ENCODE measurements at places on chromosomes 12 and 14.

DNA sequence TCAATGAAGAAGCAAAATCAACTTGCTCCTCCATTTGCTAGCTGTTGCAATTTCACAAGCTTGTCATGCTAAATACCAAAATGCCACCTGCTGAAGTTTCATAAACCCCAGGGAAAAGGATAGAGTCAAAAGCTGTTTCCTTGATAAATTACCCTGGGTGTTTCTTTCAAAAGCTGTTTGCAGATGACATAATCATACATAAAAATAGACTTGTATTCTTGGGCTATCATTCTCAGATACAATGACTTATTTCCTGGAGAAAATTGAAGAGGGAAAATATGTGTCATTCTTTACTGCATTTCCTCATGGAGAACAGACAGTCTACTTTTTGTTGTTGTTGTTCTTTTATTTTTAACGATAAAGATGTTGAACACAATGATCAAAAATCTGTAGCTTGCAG is 119.2 kb downstream of the GALC start:
- no peak for DNase-seq

DNA sequence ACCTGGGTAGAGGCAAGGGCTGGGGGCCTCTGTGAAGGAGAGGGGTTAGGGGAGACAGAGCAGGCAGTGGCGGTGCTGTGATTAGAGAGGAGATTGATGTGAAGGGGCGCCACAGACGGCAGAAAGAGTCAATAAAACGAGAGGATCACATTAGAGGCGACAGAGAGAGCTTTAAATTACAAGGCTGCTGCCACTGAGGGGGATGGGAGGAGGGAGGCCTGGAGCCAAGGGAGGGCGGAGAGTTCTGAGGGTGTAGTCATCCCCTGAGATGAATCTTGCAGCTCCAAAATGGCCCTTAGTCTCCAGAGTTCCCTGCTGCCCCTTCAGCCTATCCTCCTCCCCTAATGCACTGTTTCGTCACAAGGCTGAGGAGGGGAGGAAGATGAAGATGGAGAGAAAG is 12.8 kb downstream of the ZFHX2 start:
- no peak for DNase-seq

- DNase-seq: peak; percentile 53
Measured at GRCh38 chr14:96177766-96178375, 26.8 kb upstream of the BDKRB2 start.

- DNase-seq: no peak
Measured at GRCh38 chr14:102610968-102611811, 18.7 kb downstream of the RCOR1 start.

GRCh38 chr12:57040750-57041149 is 9.2 kb downstream of the MYO1A start:
- no peak for DNase-seq

DNA sequence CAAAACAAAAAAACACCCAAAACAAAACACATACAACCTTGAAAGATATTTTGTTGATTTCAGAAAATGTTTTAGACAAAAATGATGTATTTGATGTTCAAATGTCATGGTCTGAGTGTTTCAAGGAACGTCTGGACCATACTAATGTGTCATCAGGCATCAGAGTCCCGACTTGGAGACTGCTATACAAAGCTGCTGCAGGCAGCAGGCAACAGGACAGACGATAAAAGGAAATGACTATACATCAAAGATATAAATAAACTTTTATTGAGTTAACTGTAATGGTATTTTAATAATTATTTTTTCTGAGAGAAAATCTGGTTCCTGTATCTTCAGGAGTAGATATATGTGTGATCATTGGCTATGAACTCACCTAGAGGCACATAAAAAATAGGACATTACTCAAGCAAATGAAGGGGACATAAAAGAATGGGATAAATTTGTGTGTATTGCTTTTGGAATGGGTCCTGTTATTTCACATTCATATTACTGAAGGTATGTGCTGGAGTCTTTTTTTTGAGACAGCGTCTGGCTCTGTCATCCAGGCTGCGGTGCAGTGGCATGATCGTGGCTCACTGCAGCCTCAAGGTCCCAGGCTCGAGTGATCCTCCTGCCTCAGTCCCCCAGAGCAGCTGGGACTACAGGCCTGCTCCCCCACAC is 87.3 kb upstream of the HECTD1 start:
- no peak for DNase-seq

- DNase-seq: no peak
Measured at GRCh38 chr12:88630561-88630960, 50.3 kb upstream of the KITLG start.

DNA sequence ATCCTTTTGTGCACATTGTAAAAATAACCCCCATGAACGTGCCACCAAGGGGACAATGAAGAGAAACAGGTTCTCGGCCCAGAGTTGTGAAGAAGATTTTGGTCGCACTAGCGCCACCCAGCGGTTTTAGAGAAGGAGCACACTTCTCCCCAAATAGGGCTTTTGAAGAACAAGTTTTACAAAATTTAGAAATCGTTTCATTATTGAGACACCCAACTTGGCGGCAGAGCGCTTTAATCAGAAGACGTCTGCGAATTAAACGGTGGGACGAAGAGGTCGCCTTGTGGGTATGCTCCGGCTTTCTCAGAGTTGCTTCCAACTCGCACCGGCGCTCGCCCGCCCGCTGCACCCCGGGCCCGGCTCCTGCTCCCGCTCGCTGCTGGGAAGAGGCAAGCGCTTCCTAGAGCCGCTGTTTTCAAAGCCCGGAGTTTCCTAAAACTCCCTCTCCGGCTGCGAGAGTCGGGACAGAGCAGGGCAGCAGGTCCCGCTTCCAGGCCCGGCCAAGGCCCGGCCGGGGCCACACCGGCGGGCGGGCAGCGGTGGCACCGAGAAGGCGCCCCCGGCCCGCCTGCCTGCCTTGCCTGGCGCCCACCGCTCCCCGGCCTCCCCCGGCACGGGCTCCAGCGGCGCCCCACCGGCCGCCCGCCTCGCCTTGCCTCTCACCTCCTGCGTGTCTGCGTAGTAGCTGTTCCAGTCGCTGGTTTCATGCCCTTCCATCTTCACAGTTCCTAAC is 645 bp downstream of the FOXA1 start:
- peak; percentile 48 for DNase-seq

- DNase-seq: peak; percentile 40
Measured at GRCh38 chr12:106149096-106149784, 10.5 kb upstream of the NUAK1 start.

- no peak for DNase-seq
Measured at GRCh38 chr14:51432302-51432948, 192.4 kb downstream of the TMX1 start.

DNA sequence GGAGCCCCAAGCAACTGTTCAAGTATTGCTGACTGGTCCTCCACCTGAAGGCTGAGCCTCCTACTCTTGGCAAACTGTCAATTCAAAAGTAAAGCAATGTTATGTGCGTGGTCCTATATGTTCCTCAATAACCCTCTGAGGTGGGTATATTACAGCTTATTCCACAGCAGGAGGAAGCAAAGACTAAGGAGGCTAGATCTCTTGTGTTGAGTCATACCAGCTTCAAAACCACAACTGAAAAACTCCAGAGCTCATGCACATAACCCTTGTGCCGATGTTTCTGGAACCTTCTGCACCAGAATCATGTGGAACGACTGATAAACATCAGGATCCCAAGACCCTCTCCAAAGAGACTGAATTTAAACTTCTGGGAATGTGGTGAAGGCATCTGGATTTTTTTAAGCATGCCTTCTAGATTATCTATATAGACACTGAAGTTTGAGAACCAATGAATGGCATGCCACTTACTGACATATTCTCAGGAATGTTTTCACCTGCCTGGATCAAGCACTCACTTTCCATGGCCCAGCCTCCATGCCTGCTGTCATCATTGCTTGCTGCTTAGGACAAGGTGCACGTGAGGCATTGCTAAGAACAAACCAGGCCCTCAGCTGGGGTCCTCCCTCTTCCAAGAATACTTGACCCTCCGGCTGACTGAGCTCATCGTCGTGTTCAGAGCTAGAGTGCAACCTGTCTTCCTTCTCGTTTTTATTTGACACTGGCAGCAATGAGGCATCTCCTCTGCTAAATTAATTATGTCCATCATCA is 194.7 kb downstream of the BCL11B start:
- DNase-seq: no peak

GRCh38 chr14:48527832-48528231 is 852.4 kb upstream of the MDGA2 start:
- DNase-seq: no peak
